LHCN-M2 (cell line): ENCODE measurements at places on chromosomes 7 and 10. TPM values are rescaled to one million over a fixed set of nuclear protein-coding genes. Genes with fewer than 3 reads are reported as not detected.

Gene ASB10
- total RNA-seq = not detected in 2 replicates

DNA sequence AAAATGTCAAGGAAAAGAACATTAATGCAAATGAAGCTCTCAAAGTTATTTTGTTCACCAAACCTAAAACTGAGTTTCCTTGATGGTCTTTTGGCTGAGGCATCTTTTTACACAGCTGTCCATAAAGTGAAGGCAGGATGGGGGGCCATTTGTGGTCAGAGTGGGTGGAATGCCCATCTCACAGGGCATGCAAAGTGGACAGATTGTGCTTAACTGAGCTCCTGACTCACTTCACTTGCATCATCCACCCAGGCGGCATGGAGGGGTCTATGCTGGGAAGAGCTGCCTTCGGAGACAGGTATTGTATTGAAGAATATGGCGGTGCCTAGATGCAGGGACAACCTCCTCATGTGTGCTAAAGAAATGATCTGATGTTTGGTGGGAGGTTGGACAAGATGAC, 905.3 kb downstream of the KCNMA1 start:
- peak; percentile 57 for DNase-seq

DNA sequence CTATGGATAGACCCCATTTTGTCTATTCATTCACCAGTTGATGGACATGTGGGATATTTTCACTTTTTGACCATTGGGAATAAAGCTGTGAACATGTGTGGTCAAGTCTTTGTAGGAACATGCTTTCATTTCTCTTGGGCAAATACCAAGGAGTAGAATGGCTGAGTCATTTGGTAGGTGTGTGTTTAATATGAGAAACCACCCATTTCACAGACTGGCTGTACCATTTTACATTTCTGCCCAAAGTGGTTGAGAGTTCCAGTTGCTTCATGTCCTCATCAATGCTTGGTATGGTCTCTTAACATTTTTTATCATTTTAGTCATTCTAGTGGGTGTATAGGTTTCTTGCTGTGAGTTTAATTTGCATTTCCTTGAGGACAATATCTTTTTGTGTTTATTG, 124.9 kb upstream of the RHEB start:
- no peak for DNase-seq

DNA sequence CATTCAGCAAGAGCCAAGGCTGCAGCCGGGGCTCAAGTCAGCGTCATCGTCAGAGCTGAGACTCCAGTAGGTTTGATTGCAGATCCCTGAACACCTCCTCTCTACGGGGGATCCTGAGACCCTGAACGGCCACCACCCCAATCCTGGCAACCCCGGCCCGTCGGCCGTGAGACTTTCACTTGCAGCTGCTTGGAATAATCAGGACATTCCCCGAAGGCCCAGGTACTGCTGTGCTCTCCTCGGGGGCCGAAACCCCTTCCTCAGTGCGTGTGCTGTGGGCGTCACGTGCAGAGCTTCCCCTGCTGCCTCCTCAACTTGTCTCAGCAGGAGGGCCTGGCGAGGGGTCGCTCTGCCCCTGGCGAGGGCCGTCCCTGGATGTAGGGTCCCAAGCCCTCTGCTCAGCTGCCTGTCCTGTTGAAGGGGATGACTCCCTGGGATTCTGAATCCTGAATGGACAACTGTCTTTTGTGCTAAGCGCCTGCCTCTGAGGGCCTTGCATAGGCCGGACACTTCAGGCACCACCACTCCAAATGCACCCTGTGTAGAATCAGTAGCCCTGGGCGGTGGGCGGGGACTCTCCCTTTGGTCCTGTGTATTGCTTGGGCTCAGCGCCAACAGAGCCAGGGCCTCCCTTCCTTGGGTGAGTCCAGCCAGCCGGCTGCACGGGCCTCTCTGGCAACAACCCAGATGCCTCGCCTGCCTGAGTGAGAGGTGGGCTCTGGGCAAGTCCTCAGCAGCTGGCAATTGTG, 63.8 kb upstream of the EBF3 start:
- DNase-seq = peak; percentile 24
